ENCODE measurements at places on chromosomes 11 and 22. TPM values are rescaled to one million over a fixed set of nuclear protein-coding genes. Genes with fewer than 3 reads are reported as not detected.

The RIC8A gene
- total RNA-seq: 76.7 TPM

The TNNT3 gene
- not detected for total RNA-seq

The FAT3 gene
- 24.4 TPM for total RNA-seq

The LRRC74B gene
- total RNA-seq: not detected

The KRTAP5-11 gene
- total RNA-seq: not detected

The RAC2 gene
- total RNA-seq: 2.3 TPM

The CCDC116 gene
- total RNA-seq: not detected

- H3K27me3 ChIP-seq: no peaks in the 10 kb centered on the region
- H3K4me3 ChIP-seq: no peak overlapping the region
These were observed 84.9 kb upstream of the NARS2 start for GRCh38 chr11:78659326-78660270.

DNA sequence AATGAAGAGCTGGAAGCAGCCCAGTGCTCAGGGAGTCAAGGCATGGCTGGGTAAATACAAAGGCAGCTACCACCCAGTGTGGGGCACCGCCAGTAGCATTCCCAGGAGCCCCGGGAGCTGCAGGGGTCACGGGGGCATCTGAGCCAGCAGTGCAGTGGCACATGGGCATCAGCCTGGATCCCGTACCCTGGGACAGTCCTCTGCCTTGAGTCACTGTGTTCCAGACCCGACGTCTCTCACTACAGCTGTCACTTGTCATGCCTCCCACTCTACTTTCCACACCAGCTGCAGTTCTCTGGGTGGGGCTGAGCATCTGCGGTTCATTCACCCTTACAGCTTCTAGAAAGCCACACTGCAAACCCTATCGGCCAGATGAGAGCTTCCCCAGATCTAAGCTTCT is 29.6 kb downstream of the DHCR7 start:
- no peaks in the 10 kb centered on the region for H3K4me1 ChIP-seq
- H3K27me3 ChIP-seq: no peaks in the 10 kb centered on the region
- H3K27ac ChIP-seq: no peak overlapping the region

GRCh38 chr22:37197451-37198257 is 9.6 kb upstream of the C1QTNF6 start:
- H3K27me3 ChIP-seq: no peaks in the 10 kb centered on the region
- 0 out of 2 replicates have a peak overlapping the region, but pooled peaks have one; percentile 8 for H3K27ac ChIP-seq
- peaks cover 12% of the 10 kb centered on the region for H3K4me1 ChIP-seq
- H3K4me3 ChIP-seq: no peak overlapping the region
- DNase-seq: no peak

GRCh38 chr11:116913000-116913399 is 75.6 kb upstream of the APOA1 start:
- no peaks in the 10 kb centered on the region for H3K27me3 ChIP-seq
- no peak overlapping the region for H3K27ac ChIP-seq
- no peaks in the 10 kb centered on the region for H3K4me1 ChIP-seq
- DNase-seq: no peak
- H3K4me3 ChIP-seq: no peak overlapping the region

DNA sequence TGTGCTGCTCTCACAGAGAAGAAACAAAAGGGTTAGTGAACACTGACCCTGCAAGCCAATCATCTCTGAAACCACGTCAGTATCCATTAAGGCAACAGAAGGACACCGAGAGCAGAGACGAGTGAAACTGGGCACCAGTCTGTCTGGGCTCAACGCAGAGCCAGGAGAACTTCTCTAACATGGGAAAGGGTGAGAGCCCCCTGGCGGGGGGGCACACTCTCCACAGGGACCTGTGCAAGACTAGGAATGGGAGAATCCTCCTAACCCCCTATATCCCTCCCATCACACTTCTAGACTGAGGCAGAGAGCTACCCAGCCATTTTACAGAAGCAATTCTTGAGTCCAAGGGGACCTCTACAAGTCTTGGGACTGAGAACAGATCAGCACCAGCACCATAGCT is 285.8 kb downstream of the SOX6 start:
- H3K27me3 ChIP-seq: no peaks in the 10 kb centered on the region
- H3K4me3 ChIP-seq: no peak overlapping the region
- no peak overlapping the region for H3K27ac ChIP-seq
- no peaks in the 10 kb centered on the region for H3K4me1 ChIP-seq
- H3K36me3 ChIP-seq: no peaks in the 10 kb centered on the region
- DNase-seq: no peak

DNA sequence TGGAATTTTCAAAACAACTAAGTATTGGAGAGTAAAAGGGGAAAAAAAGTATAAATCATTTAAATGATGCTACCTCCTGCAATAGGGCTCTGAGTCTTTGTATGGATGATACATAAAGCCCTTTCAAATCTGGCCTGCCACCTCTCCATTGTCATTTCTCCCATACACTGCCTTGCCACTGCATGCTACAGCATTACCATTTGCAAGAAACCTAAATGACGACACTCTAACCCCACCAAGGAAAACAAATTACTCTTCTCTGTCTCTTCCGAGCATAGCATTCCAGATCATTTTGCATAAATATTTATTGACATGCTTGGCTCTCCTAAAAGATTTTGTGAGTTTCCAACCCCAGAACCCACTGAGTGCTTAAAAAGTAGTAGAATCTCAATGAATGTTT is 34.5 kb upstream of the PRSS23 start:
- no peak overlapping the region for H3K4me3 ChIP-seq
- DNase-seq: no peak
- no peaks in the 10 kb centered on the region for H3K4me1 ChIP-seq
- H3K27me3 ChIP-seq: no peaks in the 10 kb centered on the region
- H3K27ac ChIP-seq: no peak overlapping the region

GRCh38 chr22:27372969-27373670 is 428.4 kb downstream of the MN1 start:
- no peaks in the 10 kb centered on the region for H3K36me3 ChIP-seq
- peak; percentile 84 for DNase-seq
- H3K4me1 ChIP-seq: peaks cover 2% of the 10 kb centered on the region
- no peak overlapping the region for H3K27ac ChIP-seq
- H3K27me3 ChIP-seq: no peaks in the 10 kb centered on the region

DNA sequence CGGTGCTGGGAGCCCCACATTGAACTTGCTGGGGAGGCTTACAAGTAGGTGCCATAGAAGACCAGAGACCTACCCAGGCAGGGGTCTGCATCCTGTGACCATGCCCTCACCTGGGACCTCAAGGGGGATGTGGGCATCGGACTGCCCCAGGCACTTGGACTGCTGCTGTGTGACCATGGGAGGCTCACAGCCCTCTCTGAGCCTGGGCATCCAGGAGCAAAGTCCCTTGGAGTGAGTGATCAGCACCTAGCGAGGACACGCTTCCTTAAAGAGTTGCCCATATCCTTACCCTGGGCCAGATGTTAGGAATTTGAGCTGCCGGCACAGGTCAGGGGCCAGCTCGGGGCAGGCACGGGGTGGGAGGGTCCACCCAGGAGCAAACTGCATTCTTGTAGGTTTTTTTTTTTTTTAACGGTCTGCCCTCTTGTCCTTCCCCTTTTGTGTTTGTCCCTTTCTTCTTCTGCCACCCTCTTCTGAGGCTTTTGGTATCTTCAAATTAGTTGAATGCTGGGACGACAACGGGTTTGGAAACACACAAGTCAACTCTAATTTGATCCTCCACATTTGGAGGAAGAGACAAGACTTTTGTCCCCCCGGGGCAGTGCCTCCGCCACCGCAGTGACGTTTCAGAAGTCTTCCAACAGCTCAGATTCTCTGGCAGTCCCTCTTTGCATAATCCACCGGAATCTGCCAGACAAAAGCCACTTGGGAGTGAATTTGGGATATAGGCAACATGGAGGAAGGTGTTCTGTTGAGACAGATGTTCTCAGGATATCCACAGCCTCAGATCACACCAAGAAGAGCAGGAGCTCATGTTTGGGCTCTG is 46.1 kb upstream of the LINC01488 start:
- H3K4me3 ChIP-seq: no peak overlapping the region
- H3K27ac ChIP-seq: no peak overlapping the region

GRCh38 chr11:19820100-19820499 is 107.5 kb downstream of the NAV2 start:
- no peak overlapping the region for H3K4me3 ChIP-seq
- no peaks in the 10 kb centered on the region for H3K27me3 ChIP-seq
- peaks cover 35% of the 10 kb centered on the region for H3K4me1 ChIP-seq
- no peak for DNase-seq
- H3K27ac ChIP-seq: 0 out of 2 replicates have a peak overlapping the region, but pooled peaks have one; percentile 16

DNA sequence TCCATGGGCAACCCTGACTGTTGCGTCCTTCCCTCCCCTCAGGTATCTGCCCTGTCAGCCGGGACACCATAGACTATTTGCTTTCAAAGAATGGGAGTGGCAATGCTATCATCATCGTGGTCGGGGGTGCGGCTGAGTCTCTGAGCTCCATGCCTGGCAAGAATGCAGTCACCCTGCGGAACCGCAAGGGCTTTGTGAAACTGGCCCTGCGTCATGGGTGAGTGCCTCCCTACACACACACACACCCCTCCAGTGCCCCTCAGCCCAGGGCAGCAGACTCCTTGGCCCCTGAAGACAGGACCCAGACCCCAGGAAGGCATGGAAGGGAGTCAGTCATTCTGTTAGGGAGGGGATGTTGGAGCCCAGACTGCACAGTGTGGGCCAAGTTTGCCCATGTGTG is 17.9 kb upstream of the UVRAG start:
- no peak for DNase-seq
- H3K27me3 ChIP-seq: no peaks in the 10 kb centered on the region
- no peaks in the 10 kb centered on the region for H3K36me3 ChIP-seq
- no peaks in the 10 kb centered on the region for H3K4me1 ChIP-seq

DNA sequence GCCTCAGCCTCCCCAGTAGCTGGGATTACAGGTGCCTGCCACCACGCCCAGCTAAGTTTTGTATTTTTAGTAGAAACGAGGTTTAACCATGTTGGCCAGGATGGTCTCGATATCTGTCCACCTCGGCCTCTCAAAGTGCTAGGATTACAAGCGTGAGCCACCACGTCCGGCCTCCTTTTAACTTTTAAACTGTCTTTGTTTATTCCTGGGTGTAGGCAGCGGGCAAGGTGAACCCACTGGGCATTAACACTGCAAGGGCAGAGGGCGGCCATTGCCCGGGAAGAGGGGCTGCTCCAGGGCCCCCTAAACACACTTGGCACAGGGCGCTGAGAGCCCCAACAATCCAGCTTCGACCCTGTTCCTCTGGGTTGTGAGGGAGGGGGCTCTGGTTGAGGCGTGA is 693.6 kb downstream of the BRD1 start:
- no peaks in the 10 kb centered on the region for H3K27me3 ChIP-seq
- no peak overlapping the region for H3K27ac ChIP-seq
- H3K4me1 ChIP-seq: no peaks in the 10 kb centered on the region
- H3K36me3 ChIP-seq: no peaks in the 10 kb centered on the region
- H3K4me3 ChIP-seq: no peak overlapping the region
